ENCODE measurements at places on chromosomes 3 and 15.

DNA sequence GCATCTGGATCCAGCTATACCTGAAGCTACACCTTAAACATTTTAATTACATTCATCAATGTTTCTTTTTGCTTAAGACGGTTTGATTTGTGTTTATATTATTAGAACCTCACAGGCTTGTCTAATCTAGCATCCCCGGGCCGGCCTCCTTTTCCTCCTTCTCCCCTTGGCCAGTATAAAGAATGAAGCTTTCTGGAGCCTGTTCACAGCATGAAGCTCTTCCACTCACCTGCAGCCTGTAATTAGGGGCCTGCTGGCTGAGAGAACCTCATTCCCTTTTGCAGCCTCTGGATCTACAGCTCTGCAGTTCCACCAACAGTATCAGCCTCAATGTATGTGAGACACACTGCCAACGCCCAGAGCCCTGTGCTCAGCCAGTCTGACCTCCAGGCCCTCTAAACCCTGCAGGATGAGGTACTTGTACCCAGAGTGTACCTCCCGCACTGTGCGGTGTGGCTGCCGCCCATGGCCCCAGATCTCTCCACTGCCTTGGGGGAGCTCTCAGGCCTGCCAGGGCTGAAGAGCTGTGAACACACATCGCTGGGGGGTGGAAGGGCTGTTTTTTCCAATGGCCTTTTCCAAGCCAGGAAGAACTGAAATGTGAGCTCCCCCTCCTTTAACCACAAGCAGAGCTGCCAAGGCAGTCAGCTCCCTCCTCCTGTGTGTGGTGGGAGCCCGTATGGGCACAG is 114.7 kb upstream of the ALDH1A3 start:
- DNase-seq, result no peak

DNA sequence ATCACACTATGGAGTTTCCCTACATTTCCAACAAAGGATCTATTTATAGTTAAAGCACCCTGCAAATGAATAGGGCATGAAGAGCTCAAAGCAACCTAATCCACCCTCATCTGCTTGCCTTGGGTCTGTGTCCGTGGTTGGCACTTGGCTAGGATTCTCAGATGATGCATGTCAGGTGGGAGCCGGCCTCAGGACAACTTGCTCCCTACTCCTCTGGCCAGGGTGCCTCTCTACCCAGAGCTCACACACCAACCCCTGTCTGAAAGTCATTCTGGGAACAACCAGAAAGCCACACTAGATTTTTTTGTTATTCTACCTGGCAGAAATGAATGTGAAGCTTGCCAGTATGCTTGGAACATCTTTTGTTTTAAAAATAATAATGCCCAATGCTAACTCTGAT is 13.2 kb downstream of the ARHGEF3 start:
- no peak for DNase-seq

- DNase-seq, result no peak
Measured at GRCh38 chr3:74387111-74387735, 227.2 kb downstream of the CNTN3 start.

GRCh38 chr15:56917652-56918045 is 795 bp upstream of the TCF12 start:
- no peak for DNase-seq

DNA sequence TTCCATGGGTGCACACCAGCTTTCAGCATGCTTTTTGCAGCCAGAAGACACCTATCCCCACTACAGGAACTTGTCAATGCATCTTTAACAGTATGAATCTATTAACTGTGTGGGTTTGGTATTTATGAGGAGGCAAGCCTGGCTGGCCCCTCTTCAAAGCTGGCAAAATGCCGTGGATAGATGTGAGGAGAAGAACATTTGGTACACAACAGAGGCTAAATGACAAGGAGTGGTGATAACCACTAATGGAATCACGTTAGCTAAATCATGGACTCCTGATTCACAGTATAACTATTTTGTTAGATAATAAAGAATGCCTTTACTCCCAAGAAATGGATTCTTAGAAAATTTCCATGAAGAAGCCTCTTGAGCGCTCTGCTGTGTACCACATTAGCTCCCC is 187.2 kb downstream of the CLSTN2 start:
- DNase-seq, result no peak

GRCh38 chr15:92800013-92800412 is 100.1 kb upstream of the CHD2 start:
- DNase-seq, result no peak

- DNase-seq, result no peak
Measured at GRCh38 chr3:141039589-141039988, 11.6 kb upstream of the SPSB4 start.

DNA sequence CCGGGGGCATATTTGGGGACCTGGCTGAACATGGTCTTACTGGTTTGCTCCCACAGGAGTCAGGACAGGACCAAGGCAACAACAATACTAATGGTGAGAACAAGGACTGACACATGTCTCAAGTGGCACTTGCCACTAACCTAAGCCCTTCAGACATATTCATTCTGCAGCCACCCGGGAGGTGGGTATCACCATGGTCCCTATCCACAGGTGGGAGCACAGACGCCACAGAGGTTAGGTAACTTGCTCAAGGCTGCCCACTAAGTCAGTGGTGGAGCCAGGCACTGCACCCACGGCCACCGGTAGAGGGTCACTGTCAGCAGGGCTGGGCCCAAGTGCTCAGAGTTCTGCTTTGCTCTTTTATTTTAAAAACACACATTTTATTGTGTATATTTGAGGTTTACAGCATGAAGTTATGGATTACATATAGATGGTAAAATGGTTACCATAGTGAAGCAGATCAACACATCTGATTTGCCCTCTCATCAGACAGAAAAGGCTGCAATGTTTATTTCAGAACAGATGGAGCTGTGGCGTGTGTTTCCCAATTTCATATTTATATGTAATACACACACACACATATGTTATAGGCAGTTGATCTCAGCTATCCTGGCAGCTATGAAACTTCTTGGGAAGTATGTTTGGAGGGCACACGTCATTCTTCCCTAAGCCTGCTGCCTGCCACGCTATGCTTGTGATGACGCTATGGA is 30.0 kb upstream of the SLC41A3 start:
- DNase-seq, result no peak

- DNase-seq, result no peak
Measured at GRCh38 chr3:178022599-178022998, 513.6 kb upstream of the KCNMB2 start.

DNA sequence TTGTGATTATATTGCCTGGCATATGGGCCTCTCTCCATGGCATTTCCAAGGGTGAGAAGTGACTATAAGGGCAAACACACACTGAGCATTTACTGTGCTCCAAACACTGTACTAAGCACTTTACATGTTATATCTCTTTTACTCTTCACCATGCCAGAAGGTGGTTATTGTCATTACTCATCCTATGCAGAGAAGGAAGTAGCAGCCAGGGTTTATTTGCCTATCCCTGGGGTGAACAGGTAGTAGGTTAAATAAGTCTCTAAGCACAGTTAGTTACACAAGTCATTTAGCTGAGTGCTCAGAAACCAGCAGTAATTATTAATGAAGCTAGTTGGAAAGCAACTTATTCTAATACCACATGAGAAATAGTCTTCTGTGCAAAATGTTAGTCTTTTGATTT is 109.9 kb upstream of the SYNPR start:
- no peak for DNase-seq

GRCh38 chr3:85877631-85878030 is 918.8 kb downstream of the CADM2 start:
- DNase-seq, result no peak

- no peak for DNase-seq
Measured at GRCh38 chr15:70643783-70644125, 119.6 kb downstream of the UACA start.

GRCh38 chr3:5411786-5412185 is 224.3 kb downstream of the EDEM1 start:
- no peak for DNase-seq

DNA sequence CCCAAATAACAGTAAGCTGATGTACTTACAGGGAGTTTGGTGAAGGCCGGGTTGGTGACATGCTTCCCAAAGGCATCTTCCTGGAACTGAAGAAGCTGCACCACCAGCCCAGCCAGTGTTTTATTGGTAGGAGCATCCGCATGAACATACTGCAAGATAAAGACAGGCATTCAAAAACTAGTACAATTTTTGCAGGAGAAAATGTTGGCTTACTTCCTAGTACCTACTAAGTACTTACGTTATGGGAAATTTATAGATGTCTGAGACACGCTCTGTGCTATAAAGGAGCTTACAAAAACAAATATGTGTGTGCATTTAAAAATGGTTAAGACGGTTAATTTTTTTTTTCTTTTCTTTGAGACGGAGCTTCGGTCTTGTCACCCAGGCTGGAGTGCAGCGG is 8.9 kb downstream of the SMARCC1 start:
- no peak for DNase-seq

- DNase-seq, result no peak
Measured at GRCh38 chr15:63895194-63895593, 61.4 kb upstream of the HERC1 start.

- DNase-seq, result no peak
Measured at GRCh38 chr3:115651599-115651998, 28.3 kb downstream of the GAP43 start.

- DNase-seq, result no peak
Measured at GRCh38 chr3:59440285-59441028, 390.6 kb upstream of the CFAP20DC start.

- DNase-seq, result no peak
Measured at GRCh38 chr3:14370720-14371572, 31.5 kb upstream of the SLC6A6 start.

- no peak for DNase-seq
Measured at GRCh38 chr3:124161448-124161847, 169.5 kb upstream of the ROPN1 start.

DNA sequence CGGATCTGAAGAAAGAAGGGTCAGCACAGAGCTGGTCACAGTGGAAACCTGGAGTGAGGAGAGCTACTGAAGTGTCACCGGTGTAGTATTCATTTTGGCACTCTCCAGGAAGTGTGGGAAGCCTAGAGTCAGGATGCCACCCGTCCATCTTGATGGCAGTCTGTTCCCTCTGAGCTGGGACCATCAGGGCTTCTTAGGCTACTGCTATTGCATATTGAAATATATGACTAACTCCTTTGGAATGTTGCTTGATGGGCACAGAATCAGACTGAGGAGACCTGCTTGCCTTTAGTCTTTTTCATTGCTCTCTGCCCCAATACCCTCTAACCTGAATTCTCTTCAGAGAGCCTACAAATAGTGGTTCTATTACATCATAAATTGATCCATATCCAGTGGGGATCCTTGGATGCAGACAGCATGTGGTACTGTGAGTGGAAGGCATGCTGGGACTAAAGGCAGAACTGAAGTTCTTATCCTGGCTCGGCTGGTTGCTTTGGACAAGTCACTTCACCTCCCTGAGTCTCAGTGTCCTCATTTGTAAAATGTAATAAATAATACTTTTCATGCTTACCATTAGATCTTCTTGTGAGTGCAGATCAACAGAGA is 143.5 kb downstream of the PDE8A start:
- DNase-seq, result peak; percentile 47

GRCh38 chr3:126621171-126621570 is 33.8 kb downstream of the TXNRD3 start:
- no peak for DNase-seq

All from kidney epithelial cell (primary cell).